ENCODE measurements at places on chromosomes 1 and 21.

- DNase-seq = no peak
Observed at GRCh38 chr21:16096988-16097387, 367.2 kb downstream of the USP25 start.

DNA sequence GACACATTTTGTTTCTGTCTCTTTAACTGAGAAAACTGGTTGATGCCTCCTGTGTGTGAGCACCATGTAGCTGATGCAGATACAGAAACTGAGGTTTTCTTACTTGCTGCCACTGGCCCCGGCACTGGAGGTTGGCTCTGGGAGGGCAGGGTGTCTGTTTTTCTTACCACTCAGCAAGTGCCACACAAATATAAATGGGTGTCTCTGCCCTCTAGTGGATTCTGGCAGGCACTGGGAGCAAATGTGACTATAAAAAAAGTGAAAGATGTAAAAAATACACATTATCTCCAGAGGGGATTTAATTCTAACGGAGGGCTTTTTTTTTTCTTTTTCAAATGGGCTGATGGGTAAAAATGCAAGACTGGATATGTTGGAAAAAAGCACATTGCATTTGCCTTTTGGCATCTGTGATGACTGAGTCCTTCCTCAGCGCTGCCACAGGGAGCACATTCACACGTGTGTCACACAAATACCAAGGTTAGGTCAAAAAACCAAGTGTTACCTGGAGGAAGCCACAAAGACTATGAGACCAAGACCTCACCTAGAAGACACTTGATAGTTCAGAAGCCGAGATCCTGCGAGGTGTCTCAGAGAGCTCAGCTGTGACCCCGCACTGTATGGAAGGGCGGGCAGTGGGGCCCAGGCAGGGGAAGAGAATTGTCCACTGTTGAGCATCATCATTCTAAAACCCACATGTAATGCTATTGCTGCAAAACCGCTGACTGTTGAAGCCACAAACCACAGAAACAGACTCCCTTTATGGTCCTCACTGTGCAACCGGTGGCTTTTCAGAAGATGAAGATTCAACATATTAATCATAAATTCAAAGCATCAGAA lies 18.9 kb downstream of the PGBD2 start:
- DNase-seq = peak; percentile 65

- no peak for DNase-seq
Observed at GRCh38 chr1:30196872-30197638, 526.3 kb downstream of the MATN1 start.

GRCh38 chr1:174040387-174040786 lies 18.2 kb upstream of the RC3H1 start:
- DNase-seq = peak; percentile 32

DNA sequence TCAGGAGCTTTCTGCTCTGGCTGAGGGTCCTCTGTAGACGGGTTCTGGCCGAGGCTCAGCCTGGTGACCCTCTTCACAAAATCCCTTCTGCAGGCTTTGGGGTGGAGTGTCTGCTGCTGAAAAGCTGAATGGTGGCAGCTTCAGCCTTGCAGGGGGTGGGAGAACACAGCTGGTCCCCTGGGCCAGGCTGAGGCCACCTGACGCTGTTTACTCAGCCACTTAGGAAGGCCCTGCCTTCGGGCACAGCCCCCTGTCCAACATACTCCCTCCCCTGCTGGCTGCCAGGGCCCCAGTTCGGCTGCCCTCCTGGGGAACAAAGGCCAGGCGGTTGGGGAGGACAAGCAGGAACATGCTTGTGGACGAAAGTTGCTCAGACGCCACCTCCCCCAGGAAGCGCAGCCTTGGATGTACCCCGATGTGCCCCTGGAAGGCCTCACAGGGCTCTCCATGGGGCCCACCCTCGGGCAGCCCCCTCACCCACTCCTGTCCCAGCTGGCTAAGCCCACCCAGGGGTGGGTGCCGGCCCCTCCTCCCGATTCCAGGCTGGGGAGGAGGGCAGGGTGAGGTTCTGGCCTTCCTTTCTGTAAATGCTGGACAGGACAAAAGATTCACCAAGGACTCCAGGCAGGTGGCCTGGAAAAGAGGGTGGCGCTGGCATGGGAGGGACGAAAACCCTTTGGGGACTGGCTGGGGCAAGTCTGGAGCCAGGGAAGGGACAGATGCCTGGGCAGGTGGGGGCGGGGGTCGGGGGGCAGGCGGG lies at the start of gene ANKRD65:
Gene ANKRD65 (minus strand): TSS at position 130 of the 760 bp plus-strand sequence. CDS start 271 bp downstream, outside the sequence.
- DNase-seq = peak; percentile 15

DNA sequence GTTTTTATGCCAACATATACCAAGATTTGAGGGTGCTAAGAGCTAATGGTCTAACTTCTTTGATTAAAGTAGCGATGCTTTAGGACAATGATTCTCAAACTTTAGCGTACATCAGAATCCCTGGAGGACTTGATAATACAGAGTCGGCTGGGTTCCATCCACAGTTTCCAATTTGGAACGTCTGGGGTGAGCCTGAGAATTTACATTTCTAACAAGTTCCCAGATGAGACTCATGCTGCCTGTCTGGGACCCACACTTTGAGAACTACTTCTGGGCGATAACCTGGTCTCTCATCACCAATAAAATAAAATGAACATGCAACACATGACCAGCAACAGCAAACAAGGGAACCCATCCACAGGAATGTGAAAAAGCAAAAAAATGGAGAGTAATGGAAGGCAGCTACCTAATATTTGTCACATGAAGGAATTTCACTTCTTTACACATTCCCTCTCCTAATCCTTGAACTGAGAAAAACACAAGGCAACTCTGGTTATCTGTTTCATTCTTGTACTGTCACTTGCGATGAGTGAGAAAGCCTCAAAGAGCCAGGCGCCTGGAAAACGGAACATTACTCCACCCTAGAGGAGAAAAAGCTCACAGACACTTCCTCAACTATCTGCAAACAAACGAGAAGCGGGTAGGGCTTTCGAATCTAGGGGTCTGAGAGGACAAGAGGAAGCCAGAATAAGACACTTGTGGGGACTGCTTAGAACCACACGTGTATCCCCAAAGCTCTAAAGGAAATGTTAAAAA lies 14.0 kb downstream of the HSF2BP start:
- no peak for DNase-seq

DNA sequence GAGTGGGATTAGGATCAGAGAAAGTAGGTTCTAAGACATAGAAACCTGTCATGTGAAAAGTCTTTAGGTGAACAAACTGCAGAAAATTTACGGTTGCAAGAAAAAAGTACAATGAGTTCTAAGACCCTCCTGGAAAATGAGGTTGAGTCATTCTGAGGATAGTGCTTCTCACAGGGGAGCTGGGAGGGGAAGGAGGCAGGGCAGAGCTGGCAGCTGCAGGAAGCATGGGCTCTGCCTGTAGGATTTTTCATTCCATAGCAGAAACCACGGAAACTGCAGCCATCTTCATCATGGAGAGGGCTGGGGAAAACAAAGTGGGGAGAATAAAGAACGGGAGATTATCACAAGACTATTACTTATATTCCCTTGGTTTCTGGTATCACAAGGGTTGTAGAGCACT lies 25.8 kb upstream of the THEM4 start:
- DNase-seq = no peak

GRCh38 chr1:234140388-234140787 lies 232.9 kb upstream of the COA6 start:
- no peak for DNase-seq
